ENCODE measurements at places on chromosomes 6 and 20. TPM values are rescaled to one million over a fixed set of nuclear protein-coding genes. Genes with fewer than 3 reads are reported as not detected.

The LY6G5B gene
- total RNA-seq, result 23.2 TPM

The RSPO3 gene
- total RNA-seq, result not detected

The RIPPLY2 gene
- total RNA-seq, result not detected

The CUL7 gene
- 8.9 TPM for total RNA-seq

The SMOC2 gene
- not detected for total RNA-seq

The SS18L1 gene
- total RNA-seq, result 17.9 TPM

The PI16 gene
- total RNA-seq, result not detected

The E2F3 gene
- total RNA-seq, result 27.4 TPM

The SH3BGRL2 gene
- total RNA-seq, result 0.13 TPM

The FAM83B gene
- not detected for total RNA-seq

The C6orf15 gene
- not detected for total RNA-seq

The PSMB8 gene
- 397 TPM for total RNA-seq

The PLCB4 gene
- total RNA-seq, result not detected

The ECT2L gene
- not detected for total RNA-seq

The PERP gene
- total RNA-seq, result 3.8 TPM

The NRSN1 gene
- total RNA-seq, result not detected

The GLP1R gene
- not detected for total RNA-seq

The ZNF831 gene
- 8.6 TPM for total RNA-seq

The STX11 gene
- 14.1 TPM for total RNA-seq

The UNC5CL gene
- total RNA-seq, result 1.1 TPM

The FAM209B gene
- total RNA-seq, result 0.45 TPM

The CPNE5 gene
- 1.7 TPM for total RNA-seq

The SHLD1 gene
- 7.0 TPM for total RNA-seq

The SAMD10 gene
- 12.5 TPM for total RNA-seq

The MROH8 gene
- 2.6 TPM for total RNA-seq

The PRR18 gene
- total RNA-seq, result not detected

The MYH7B gene
- total RNA-seq, result 0.26 TPM

The PDE7B gene
- total RNA-seq, result 0.34 TPM

The BMP2 gene
- total RNA-seq, result not detected

The GRM1 gene
- total RNA-seq, result not detected

The MDN1 gene
- total RNA-seq, result 64.7 TPM

The GTSF1L gene
- total RNA-seq, result not detected

The SAMD5 gene
- total RNA-seq, result not detected

The ABCC10 gene
- 39.8 TPM for total RNA-seq

The SRSF12 gene
- not detected for total RNA-seq

The TTBK1 gene
- total RNA-seq, result not detected

The TUBB2A gene
- total RNA-seq, result 2.7 TPM

The WFDC5 gene
- total RNA-seq, result not detected

The GRIK2 gene
- total RNA-seq, result not detected

The LAMA5 gene
- total RNA-seq, result 0.63 TPM

The LRRN4 gene
- total RNA-seq, result not detected

The ZFP57 gene
- not detected for total RNA-seq
